HCEC 1CT (cell line): ENCODE measurements at places on chromosomes 11 and 22.

DNA sequence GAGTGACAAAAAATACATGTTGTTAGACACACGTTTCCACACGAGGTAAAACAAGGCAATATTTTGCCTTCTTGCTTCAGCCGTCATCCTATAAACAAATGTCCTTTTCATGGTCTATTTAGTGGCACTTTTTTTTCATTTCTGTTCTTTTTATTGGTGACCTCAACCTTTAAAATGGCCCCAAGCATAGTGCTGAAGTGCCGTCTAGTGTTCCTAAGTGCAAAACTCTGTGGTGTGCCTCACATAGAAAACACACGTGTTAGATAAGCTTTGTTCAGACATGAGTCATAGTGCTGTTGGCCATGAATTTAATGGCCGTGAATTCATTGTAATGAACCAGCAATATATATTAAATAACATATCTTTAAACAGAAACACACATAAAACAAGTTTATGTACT is 15.6 kb downstream of the OVCH2 start:
- no peak for DNase-seq

GRCh38 chr11:94308024-94308423 is 3.6 kb downstream of the IZUMO1R start:
- DNase-seq: no peak

- DNase-seq: peak; percentile 53
Measured at GRCh38 chr22:40922484-40923303, 28.5 kb upstream of the RBX1 start.

DNA sequence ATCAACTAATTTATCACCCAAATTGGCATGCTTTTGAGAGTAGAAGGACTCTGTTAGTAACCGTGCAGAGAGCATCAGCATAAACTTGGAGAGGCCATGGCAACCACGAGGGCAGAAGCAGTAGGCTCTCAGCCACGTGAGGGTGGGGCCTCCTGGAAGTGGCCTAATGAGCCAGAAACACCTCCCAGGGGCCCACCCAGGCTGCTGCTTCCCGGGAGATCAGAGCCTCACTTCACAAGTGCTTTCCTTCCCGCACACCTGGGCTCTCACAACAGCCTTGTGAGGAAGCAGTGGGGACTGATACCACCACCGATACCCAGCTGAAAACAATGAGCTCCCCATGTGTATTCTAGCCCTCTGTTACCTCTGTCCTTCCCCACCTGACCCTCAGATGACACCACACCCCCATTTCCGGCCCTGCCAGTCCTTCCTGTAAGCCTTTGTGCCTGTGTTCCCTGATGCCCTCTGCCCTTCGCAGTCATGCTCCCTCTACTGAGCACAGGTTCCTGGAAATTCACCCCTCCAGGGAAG is 17.0 kb downstream of the TRIM29 start:
- DNase-seq: no peak

GRCh38 chr22:35085621-35086020 is 19.7 kb downstream of the ISX start:
- DNase-seq: no peak

DNA sequence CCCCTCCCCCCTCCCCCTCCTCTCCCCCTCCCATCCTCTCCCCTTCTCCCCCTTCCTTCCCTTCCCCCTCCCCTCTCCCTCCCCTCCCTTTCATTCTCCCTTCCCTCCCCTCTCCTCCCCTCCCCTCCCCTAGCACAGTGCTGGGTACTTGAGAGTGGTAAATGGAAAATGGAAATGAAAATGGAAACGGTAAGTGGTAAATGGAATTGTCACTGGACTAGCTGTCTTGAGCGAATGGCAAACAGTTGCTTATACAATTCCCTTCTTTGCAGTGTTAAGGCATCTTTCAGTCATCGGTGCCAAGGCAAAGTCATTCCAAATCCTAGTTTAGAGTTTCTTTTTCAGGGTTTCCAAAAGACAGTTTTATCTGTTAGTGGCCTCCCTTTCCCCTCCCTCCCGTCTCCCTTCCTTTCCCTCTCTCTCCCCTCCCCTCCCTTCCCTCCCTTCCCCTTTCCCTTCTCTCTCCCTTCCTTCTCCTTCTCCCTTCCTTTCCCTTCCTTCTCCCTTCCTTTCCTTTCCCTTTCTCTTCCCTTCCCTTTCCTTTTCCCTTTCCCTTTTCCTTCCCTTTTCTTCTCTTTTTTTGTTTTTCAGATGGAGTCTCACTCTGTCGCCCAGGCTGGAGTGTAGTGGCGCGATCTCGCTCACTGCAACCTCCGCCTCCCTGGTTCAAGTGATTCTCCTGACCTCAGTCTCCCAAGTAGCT is 47.3 kb downstream of the GRAMD1B start:
- DNase-seq: no peak

DNA sequence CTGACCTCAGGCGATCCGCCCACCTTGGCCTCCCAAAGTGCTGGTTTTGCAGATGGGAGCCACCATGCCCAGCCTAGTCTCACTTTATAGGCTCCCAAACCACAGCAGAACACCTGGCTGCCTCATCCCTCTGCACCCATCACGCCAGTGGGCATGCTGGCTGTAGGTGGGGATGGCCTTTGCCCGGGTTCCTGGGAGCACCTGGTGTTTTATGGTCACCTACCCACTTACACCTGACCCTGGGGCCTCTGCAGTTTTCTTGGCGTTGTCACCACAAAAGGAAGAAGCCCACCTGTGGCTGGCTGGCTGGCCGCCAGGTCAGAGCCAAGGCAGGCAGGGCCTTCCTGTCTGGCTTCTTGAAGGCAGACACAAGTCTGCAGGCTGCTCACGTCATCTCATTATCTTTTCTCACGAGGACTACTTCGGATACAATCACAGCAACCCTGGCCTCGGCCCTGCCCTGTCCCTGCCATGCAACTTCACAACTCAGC is 8.2 kb downstream of the RRP7A start:
- no peak for DNase-seq

GRCh38 chr11:34825670-34826383 is 90.4 kb downstream of the APIP start:
- no peak for DNase-seq

- no peak for DNase-seq
Measured at GRCh38 chr11:117977029-117977428, 9.2 kb upstream of the IL10RA start.

- no peak for DNase-seq
Measured at GRCh38 chr22:23893121-23893944, 850 bp upstream of the MIF start.

GRCh38 chr11:6240781-6241180 is 1.9 kb downstream of the CNGA4 start:
- DNase-seq: no peak

GRCh38 chr11:61954106-61954850 is 4.1 kb downstream of the BEST1 start:
- peak; percentile 59 for DNase-seq

DNA sequence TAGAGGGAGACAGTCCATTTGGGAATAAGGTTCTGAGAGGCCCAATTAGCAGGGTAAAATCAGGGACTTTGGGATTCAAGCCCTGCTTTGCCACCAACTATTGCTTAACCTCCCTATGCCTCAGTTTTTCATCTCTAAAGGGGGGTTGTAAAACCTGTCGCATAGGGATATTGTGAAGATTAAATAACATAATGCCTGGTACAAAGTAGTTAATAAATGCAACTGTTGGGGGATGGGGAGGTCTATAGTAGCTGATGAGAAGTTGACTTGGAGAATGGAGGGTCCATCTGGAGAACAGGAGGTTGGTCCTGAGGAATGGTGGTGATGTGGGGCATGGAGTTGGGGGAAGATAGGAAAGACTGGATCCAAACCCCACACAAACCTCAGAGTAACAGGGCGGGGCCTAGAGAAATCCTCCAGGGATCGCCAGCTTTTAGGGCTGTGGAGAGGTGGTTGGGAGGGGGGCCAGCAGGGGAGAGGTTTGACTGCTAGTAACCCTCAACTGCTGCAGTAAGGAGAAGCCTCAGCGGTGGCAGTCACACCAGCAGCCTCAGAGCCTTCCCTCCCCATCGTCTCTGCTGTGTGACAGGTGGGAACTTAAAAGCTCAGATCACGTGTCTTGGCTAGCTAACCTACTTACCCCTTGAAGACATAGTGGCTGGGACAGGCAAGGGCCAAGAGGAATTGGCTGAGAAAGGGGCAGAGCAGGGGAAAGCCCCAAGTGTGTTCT is 1.1 kb upstream of the ABCG4 start:
- no peak for DNase-seq

DNA sequence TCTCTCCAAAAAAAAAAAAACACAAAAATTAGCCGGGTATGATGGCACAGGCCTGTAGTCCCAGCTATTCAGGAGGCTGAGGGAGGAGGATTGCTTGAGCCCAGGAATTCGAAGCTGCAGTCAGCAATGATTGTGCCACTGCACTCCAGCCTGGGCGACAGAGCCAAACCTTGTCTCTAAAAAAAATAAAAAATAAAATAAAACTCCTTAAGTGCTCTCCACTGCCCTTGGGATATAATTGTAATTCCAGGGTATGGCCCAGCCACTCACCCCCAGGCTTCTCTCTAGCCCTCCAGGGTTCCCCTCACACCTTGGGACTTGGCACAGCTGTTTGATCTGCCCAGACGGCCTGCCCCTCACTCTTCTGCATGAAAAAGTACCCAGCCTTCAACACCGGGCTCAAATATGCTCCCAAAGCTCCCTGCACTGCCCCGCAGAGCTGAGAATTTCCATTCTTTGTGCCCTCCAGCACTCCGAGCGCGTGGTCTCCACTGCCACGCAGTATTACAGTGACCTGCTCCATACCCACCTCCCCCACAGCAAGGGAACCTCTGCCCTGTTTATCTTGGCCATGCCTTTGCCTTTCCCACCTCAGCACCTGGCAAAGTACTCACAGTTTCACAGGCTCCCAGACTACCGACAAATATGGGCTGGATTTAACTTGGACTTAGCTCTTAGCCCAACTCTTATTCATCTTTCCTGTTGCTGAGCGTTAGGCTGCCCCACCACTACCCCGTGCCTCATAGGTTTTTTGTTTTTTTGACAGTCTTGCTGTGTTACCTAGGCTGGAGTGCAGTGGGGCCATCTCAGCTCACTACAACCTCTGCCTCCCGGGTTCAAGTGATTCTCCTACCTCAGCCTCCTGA is 7.6 kb upstream of the FTH1 start:
- no peak for DNase-seq

DNA sequence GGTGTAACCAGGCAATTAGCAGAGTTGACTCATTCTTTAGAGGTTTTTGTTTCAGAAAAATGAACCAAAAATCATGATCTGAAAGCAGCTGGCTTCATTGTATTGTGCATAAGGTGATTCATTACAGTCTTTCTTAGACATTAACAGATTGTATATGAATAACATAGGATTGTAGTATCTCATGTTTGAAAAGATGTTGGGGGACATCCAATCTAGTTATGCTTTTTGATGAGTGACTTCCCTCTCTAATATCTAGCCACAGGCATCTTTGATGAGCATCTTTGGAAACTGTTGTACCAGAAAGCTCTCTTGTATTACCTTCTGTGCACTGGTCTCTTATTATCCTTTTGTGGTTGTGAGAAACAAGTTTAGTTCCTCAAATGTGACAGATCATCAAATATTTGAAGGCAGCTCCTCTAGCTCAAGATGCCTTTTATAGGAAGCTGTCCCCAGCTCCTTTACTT is 8.3 kb downstream of the GRK3 start:
- DNase-seq: no peak

DNA sequence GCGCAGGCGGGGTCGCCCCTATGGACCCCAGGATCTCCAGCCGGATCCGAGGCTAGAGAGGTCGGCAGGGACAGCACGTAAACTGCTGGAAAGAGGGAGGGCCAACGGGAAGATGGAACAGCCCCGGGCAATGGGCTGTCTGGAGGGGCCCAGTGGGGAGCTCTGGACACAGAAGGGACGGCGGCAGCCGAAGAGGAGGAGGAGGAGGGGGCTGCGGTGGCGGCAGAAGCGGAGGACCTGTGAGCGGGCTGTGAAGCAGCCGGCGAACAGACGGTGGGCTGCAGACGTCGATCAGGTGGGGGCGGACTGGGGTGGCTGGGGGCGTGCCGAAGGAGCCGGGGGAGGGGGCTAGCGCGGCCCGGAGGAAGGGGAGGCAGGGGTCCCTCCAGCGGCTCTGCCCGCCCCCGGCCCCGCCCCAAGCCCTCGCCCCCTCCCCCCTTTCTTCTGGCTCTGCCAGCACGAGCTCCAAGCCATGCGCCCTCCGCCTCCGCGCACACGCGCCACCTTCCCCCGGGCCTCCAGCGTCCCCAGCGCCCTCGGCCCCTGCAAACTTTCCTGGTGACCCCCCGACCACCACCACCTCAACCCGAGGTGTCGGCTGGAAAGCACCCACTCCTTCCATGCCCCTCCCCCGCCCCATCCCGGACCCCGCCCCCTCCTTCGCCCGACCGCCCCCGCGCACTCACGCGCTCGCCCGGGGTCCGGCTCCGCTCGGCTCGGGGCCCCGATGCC is 432 bp downstream of the TNKS1BP1 start:
- peak; percentile 45 for DNase-seq

DNA sequence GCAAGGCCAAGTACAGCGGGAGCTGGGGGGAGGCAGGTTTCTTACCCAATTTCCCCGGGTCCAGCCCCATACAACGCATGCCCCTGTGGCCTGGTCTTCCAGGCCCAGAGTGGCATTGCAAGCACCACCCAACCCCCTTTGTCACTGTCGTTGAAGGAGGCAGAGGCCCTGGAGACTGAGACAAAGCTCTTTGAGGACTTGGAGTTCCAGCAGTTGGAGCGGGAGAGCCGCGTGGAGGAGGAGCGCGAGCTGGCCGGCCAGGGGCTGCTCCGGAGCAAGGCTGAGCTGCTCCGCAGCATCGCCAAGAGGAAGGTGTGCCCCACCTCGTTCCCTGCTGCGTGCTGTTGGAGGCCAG is 27.8 kb downstream of the PHLDB1 start:
- DNase-seq: no peak

- no peak for DNase-seq
Measured at GRCh38 chr11:1563697-1564534, 8.2 kb downstream of the DUSP8 start.

- DNase-seq: no peak
Measured at GRCh38 chr22:39967996-39968972, 8.1 kb downstream of the TMA7B start.

DNA sequence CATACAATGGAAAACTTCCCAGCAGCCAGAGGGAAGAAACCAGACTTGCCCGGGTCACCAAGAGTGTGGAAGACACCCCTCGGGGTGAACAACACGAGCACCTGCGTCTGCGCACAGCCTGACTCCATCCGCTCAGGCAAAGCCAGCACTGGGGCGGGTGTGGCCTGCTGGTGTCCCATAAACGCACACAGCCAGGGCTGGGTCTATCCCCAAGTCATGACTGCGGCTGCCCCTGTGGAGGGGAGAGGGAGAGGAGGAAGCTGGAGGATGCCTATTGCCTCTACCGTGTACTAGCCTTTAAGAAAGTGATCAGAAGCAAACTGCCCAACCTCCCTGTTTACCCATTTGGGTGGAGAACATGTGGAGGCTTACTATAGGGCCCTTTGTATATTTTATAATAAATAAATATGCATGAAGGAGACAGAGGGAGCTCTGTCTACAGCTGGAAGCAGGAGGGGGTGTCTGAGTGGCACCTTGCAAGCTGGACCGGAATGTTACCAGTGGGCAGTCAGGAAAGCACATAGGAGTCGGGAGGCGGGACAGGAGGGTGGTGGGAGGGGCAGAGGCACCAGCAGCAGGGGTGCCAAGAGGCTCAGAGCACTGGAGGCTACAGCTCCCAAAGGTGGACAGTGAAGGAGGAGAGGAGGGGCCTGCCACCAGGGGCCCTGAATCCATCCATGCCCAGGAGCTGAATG is 79.6 kb downstream of the PHF21B start:
- DNase-seq: no peak
